WERI-Rb-1 (cell line): ENCODE measurements at places on chromosomes 3 and 15.

- DNase-seq, result no peak
These were observed 14.1 kb downstream of the KCNMB3 start for GRCh38 chr3:179236669-179237301.

GRCh38 chr3:183802989-183803388 lies 22.4 kb downstream of the MAP6D1 start:
- DNase-seq, result no peak

DNA sequence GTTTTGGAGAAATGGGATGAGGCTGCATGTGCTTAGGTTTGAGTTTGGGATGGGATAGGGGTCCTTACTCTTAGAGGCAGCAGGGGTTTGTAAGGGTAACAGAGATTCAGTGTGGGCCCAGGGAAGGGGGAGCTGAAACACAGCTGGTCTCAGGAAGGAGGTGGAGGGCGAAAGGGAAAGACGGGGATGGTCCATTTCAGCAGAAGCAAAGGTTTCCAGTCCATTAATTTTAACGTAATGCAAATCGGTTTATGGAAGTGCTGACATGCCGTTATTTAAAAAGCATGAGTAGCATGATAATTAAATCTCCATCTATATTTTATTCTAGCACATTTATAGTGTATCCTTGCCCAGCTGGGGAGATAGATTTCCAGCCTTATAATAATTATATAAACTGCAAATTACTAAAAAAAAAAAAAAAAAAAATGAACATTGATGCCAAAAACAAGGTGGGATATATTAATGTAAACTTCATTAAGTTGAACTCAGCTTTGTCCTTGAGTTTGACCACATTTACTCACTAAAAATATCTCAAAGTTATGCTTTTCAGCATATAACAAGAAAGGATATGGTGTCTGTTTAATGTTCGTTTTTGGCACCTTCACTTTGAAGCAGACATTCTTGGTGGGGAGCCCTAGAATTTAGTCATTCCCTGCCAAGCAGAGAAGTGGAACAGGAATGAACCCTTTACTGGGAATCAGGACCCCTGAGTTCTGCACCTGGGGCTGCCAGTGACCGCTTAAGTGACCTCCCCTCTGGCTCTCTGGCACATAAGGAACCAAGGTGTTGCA lies 234.7 kb downstream of the THSD4 start:
- DNase-seq, result no peak

DNA sequence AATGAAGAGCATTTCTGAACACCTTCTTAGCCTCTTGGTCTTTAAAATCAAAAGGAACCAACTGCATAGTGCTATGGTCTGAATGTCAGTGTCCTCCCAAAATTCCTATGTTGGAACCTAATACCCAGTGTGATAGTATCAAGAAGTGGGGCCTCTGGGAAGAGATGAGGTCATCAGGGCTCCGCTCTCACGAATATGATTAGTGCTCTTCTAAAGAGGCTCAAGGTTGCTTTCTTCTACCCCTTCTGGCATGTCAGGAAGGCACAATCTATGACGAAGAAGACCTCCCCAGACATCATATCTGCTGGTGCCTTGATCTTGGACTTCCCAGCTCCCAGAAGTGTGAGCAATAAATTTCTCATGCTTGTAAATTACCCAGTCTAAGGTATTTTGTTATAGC lies 209.5 kb downstream of the MAGI1 start:
- DNase-seq, result no peak

- DNase-seq, result peak; percentile 45
These were observed 171.6 kb downstream of the SV2B start for GRCh38 chr15:91271565-91272153.

DNA sequence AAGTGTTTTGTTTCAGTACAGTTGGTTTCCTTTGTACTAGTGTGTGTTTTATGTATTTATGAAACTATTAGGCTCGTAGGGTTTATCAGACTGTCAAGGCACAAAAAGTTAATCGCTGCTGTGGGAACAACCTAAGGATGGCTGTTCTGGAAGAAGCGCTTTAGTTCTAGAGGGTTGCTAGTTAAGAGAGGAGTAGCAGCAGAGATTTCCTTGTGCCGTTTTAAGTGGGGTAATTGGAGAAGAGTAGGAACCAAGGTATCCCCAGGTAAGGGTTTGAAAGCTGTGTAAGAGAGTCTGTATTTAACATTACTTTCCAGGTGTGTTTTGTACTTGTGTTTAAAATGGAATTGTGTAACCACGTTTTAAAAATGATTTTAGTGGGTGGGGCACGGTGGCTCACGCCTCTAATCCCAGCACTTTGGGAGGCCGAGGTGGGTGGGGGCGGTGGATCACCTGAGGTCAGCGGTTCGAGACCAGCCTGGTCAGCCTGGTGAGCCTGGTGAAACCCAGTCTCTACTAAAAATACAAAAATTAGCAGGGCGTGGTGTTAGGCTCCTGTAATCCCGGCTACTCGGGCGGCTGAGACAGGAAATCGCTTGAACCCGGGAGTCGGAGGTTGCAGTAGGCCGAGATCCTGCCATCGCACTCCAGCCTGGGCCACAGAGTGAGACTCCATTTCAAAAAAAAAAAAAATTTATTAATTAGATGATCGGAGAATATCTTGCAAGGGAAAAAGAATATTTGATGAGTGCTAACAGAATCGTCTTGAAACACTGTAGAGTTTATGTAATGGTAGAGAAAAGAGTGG lies 2.6 kb downstream of the MORF4L1 start:
- DNase-seq, result no peak

DNA sequence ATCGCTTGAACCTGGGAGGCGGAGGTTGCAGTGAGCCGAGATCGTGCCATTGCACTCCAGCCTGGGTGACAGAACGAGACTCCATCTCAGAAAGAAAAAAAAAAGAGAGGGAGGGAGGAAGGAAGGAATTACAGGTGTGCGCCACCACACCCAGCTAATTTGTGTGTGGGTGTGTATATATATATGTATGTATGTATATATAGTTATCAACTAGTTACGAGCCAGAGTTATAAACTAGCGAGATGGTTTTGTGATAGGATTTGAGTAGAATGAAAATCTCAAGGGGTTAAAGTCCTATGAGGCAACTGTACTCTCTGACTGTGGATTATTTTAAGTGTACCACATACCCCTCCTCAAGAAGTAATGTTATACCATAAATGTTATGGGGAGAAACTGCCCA lies 50.9 kb upstream of the SIN3A start:
- DNase-seq, result no peak

DNA sequence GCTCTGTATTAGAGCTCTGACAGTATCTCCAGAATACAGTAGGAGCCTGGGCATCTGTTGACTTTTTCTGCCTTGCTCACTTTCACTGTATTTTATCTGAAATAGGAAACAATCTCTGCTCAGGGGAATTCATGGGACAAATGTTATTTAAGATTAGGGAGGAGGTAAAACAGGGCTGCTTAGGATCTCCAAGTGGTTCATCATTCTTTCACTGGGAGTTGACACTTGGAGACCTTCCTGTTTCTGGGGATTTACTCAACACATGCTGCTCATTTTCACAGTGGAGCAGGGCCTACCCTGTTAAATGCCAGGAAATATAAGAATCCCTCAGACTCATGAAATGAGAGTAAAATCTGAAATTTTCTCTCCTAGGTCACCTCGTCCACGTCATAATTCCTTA lies 185.5 kb downstream of the GAP43 start:
- DNase-seq, result no peak

DNA sequence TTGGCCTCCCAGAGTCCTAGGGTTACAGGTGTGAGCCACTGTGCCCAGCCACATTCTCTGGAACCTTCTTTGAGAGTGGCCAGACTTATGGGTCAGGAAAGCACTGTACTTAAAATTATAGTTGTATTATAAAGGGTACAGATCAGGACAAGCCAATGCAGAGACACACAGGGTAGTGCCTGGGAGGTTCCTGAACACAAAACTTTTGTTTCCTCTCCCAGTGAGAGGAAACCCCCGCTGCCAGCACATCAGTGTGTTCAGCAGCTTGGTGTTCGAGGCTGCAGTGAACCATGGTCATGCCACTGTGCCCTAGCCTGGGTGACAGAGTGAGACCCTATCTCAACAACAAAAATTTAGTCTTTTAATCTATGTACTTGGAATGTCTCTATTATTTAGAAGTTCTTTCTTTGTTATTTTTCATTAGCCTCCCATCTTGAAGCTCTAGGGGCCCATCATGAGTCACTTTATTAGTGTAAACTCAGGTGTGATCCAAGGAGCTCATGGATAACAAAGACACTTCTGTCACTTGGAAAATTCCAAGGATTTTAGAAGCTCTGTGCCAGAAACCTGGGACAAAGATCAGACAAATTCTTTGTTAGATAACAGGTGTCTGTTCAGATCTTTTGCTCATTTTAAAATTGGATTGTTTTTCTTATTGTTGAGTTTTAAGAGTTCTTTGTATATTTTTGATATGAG lies 7.8 kb downstream of the BLOC1S6 start:
- no peak for DNase-seq

GRCh38 chr3:189001559-189001958 lies 170.2 kb upstream of the TPRG1 start:
- DNase-seq, result no peak

GRCh38 chr3:64187065-64187959 lies 38.0 kb downstream of the PRICKLE2 start:
- peak; percentile 37 for DNase-seq
